ENCODE measurements at places on chromosomes 12 and 14. TPM values are rescaled to one million over a fixed set of nuclear protein-coding genes. Genes with fewer than 3 reads are reported as not detected.

DNA sequence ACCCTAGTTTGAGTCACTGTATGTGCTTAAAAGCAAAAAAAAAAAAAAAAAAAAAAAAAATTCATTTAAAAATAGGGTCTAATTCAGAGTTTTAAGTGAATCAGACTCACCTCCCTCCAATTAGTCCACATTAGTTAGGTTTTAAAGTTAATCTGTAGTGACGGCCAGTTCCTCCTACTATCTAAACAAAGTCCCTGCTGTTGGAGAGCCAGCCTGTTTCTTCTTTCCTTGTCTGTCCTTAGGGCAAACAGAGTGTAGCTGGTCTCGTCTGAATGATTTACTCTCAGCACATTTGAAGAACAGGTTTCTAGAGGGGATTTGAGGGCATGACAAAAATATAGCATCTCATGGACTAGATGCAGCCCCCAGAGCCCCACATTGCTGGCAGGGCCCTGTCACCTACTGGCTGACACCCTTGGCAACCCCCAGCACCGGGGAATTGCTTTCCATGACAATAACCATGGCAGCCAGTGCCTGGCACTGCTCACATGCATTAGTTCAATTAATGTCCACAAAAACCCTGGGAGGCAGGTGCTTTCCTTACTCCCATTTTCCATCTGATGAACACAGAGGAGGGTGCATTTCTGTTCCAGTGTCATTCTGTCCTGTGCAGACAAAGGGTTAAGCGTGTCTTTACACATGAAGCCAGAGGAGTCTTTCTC lies 138.3 kb downstream of the PLXNC1 start:
- no peak overlapping the region for H3K27ac ChIP-seq
- peaks cover 43% of the 10 kb centered on the region for H3K36me3 ChIP-seq
- no peak overlapping the region for H3K4me3 ChIP-seq
- no peak for DNase-seq
- no peaks in the 10 kb centered on the region for H3K27me3 ChIP-seq

GRCh38 chr12:65858831-65859230 lies 34.5 kb downstream of the HMGA2 start:
- H3K36me3 ChIP-seq, result no peaks in the 10 kb centered on the region
- no peak for DNase-seq
- H3K27me3 ChIP-seq, result peaks cover 8% of the 10 kb centered on the region
- no peak overlapping the region for H3K27ac ChIP-seq
- no peaks in the 10 kb centered on the region for H3K4me1 ChIP-seq

SLC8A3 gene
- total RNA-seq, result 0.08 TPM

DNA sequence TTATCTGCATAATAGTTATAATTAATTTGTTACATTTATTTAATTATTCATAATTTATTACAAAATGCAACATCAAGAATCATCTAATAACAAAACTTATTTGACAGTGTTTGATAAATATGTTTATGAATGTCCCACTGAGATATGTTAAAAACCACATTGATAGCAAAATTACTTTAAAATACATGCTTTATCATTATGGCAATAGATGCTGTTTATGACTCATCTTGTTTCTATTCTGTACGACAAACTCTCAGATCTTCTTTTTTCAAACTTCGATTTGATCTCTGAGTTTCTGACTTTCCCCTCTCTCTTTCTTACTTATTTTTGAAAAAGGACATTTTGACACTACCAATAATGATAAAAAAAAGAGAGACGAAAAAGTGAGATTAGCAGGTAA lies 56.8 kb upstream of the LRRK2 start:
- H3K4me3 ChIP-seq, result no peak overlapping the region
- H3K36me3 ChIP-seq, result peaks cover 2% of the 10 kb centered on the region
- H3K27ac ChIP-seq, result no peak overlapping the region
- no peak for DNase-seq

TSPAN11 gene
- total RNA-seq, result not detected

DNA sequence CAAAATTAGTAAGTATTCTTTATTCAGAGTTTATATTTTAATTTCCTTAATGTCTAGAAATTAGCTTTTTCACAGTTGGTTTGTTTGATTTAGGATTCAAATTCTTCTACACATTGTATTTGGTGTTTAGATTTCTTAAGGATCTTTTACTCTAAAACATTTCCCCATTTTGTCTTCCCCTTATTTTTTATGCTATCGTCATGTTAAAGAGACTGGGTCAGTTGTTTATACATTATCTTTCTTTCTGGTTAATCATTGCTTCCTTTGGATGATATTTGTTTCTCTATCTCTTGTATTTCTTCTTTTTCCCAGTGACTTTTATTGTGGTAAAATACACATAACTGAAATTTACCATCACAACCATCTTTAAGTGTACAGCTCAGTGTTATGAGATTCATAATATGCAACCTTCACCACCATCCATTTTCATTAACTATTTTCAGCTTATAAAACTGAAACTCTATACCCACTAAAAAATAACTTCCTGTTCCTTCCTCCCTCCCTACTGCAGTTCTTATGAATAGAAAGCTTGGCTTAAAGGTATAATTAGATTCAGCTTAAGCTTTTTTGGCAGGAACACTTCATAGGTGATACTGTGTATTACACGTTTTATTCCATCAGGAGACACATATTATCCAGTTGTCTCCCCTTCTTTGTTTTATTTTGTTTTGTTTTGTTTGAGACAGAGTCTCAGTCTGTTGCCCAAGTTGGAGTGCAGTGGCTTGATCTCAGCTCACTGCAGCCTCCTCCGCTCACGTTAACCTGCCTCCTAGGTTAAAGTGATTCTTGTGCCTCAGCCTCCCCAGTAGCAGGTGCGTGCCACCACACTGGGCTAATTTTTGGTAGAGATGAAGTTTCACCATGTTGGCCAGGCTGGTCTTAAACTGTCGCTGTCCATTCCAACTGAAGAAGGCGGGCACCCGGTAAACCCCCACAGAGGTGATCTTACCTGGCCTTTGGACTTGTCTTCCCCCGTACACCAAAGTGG lies 45.0 kb downstream of the NOPCHAP1 start:
- H3K27me3 ChIP-seq, result no peaks in the 10 kb centered on the region
- H3K4me3 ChIP-seq, result no peak overlapping the region
- peak overlapping the region; percentile 21 for H3K27ac ChIP-seq
- H3K36me3 ChIP-seq, result peaks cover 6% of the 10 kb centered on the region
- peaks cover 29% of the 10 kb centered on the region for H3K4me1 ChIP-seq

DNA sequence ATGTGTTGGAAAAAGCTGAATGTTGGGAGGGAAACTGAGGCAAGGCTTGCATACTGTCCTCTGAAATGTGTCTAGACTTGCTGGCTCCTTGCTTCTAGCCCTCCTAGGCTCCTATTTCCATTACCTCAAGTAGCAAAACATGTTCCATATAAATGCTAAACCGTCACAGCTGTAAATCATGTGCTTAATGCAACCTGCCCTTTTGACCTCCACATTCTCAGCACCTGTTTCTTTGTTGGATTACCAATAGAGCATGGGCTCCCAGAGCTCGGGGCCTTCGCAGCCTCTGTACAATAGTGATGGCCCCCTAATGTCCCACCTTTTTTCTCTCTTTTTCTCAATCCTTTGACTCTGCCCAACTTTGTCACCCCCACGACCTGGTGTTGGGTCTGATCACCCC lies 23.3 kb downstream of the RERGL start:
- no peak for DNase-seq
- no peak overlapping the region for H3K27ac ChIP-seq
- H3K36me3 ChIP-seq, result no peaks in the 10 kb centered on the region
- no peaks in the 10 kb centered on the region for H3K27me3 ChIP-seq
- no peaks in the 10 kb centered on the region for H3K4me1 ChIP-seq

DNA sequence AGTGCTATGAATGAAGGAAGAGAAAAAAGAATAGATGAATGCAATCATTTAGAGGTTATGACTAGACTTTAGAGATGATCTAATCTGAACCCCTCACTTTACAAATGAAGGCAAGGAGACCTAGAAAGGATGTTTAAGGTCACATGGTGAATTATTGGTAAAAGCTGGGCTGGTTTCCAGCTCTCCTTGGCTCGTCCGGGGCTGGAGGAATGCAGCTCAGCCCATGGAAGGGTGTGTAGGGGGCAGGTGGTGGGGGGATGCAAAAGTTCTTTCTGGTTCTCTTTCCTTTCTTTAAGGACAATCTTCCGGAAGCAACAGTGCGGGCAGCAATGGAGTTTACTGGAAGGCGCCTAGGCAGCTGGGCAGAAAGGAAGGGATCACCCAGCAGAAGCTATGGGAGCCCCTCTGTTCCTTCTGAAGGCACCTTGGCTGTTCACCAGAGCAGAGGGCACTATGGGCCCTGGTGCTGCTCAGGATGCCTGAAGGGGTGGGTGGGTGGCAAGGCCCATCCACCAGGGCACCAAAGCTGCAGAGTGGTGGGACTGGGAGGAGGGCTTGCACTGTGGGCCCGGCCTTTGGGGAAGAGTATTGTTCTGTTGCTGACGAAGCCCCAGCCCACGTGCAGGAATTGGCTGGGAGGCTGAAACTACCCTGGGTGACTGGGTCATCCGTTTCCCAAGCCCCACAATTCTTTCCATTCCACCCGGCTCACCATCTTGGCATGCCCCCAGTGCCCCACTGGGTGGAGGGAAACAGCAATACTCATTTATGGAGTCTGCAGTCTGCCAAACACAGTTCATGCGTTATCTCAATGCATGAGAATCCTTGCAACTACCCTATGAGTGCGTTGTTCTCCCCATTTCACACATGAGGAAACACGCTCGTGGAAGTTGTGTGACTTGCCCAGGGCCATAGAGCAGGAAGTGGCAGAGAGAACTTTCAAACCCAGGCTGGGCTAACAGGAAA lies 78.2 kb downstream of the IRF2BPL start:
- DNase-seq, result no peak
- no peaks in the 10 kb centered on the region for H3K27me3 ChIP-seq
- peaks cover under 1% of the 10 kb centered on the region for H3K36me3 ChIP-seq
- no peak overlapping the region for H3K4me3 ChIP-seq
- H3K4me1 ChIP-seq, result peaks cover 64% of the 10 kb centered on the region
- no peak overlapping the region for H3K27ac ChIP-seq

- no peak for DNase-seq
- H3K4me1 ChIP-seq, result peaks cover 4% of the 10 kb centered on the region
- no peak overlapping the region for H3K27ac ChIP-seq
- peaks cover 41% of the 10 kb centered on the region for H3K36me3 ChIP-seq
These were observed 37.0 kb upstream of the CCDC88C start for GRCh38 chr14:91454580-91454979.

DNA sequence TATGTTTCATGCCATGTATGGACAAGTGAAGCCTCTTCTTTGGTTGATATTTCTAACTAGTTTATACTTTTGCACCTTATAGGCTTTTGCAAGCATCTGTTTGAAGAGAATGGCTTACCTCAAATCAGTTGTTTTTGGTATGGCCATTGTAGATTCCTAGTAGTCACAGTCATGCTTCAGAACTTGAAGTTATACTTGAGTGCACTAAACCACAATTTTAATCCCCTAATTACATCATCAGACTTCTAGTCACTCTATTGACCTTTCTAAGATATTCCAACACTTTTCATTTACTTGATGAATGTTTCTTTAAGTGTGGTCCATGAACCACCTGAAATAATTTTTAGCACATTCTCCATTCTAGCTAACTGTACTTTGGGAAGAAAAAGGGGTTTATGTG lies 18.6 kb upstream of the KLRB1 start:
- peaks cover 7% of the 10 kb centered on the region for H3K27me3 ChIP-seq
- H3K4me3 ChIP-seq, result no peak overlapping the region
- peaks cover 8% of the 10 kb centered on the region for H3K4me1 ChIP-seq
- H3K36me3 ChIP-seq, result peaks cover 63% of the 10 kb centered on the region
- H3K27ac ChIP-seq, result no peak overlapping the region

DNA sequence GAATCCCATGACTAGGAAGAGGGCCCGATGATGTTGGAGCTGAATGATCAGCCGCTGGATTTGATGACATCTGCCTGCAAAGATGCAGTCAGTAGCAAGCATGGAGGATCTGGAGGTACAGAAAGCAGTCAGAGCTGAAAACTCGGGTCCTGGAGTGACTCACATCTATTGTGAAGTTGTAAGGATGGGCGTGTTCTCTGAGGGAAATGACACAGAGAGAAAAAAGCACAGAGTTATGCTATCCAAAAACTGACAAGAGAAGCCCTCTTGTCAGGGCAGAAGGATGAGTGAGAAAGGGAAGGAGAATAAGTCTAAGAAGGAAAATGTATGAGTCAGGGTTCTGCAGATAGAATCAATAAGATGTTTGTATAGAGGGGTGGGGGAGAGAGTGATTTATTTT lies 380.4 kb upstream of the CCDC196 start:
- H3K27ac ChIP-seq, result peak overlapping the region; percentile 1
- no peaks in the 10 kb centered on the region for H3K36me3 ChIP-seq
- H3K4me3 ChIP-seq, result no peak overlapping the region
- H3K27me3 ChIP-seq, result no peaks in the 10 kb centered on the region

GRCh38 chr14:61033054-61033453 lies 52.0 kb downstream of the SLC38A6 start:
- peaks cover 2% of the 10 kb centered on the region for H3K36me3 ChIP-seq
- H3K4me3 ChIP-seq, result no peak overlapping the region
- no peaks in the 10 kb centered on the region for H3K27me3 ChIP-seq
- peaks cover 23% of the 10 kb centered on the region for H3K4me1 ChIP-seq
- no peak overlapping the region for H3K27ac ChIP-seq
- DNase-seq, result no peak

GRCh38 chr12:93783832-93784231 lies 106.7 kb downstream of the CRADD start:
- peak; percentile 40 for DNase-seq
- peaks cover 8% of the 10 kb centered on the region for H3K36me3 ChIP-seq
- peaks cover 29% of the 10 kb centered on the region for H3K4me1 ChIP-seq
- H3K27me3 ChIP-seq, result no peaks in the 10 kb centered on the region

DNA sequence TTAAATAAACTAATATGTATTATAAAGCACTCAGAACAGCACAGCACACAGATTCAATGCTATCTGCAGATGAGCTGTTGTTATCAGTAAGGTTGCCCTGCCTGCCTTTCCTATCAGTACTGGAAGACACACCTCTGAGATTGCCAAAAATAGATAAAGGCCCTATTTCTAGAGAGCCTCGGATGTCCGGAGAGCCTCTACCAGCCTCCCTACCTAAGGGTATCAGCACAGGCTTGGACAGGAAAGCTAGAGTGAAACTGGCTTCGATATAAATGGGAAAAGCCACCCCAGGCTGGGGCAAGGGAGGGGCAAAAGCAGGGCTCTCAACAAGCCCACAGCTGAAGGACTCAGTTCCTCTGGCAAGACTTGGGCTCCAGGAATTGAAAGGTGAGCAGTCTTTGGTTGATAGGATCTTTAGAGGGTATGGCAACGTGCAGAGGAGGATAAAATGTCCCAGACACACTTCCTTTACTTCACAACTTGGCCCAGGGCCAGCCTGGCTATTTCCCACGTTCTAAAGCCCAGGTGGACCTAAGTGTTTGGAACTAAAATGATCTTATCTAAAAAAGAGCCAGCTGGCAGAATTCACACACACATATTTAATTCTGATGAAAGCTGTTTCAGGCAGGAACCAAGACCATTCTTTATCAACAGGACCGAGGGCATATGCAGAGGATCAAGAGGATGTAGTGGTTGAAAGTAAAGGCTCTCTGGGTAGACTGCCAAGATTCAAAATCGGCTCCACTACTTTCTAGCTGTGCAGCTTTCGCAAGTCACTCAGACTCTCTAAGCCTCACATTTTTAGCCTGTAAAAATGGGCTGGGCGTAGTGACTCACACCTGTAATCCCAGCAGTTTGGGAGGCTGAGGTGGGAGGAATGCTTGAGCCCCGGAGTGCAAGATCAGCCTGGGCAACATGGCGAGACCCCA lies 37.8 kb upstream of the ITPR2 start:
- H3K27me3 ChIP-seq, result peaks cover 10% of the 10 kb centered on the region
- no peak overlapping the region for H3K4me3 ChIP-seq
- H3K4me1 ChIP-seq, result peaks cover 20% of the 10 kb centered on the region
- H3K27ac ChIP-seq, result no peak overlapping the region
- H3K36me3 ChIP-seq, result no peaks in the 10 kb centered on the region

GRCh38 chr12:92080911-92081285 lies 64.7 kb downstream of the BTG1 start:
- H3K4me1 ChIP-seq, result peaks cover 34% of the 10 kb centered on the region
- H3K4me3 ChIP-seq, result no peak overlapping the region
- no peaks in the 10 kb centered on the region for H3K27me3 ChIP-seq
- H3K27ac ChIP-seq, result no peak overlapping the region
- DNase-seq, result no peak

All from activated CD4-positive, alpha-beta memory T cell treated with anti-CD3 and anti-CD28 coated beads, Interleukin-2, amount 10 ng/mL, durations not matched to agents 7 days and 5 days (primary cell).